Activated T-helper 1 cell treated with Interleukin-2 at 50 U/mL for 16 hours (primary cell): ENCODE measurements at places on chromosomes 3 and 15.

DNA sequence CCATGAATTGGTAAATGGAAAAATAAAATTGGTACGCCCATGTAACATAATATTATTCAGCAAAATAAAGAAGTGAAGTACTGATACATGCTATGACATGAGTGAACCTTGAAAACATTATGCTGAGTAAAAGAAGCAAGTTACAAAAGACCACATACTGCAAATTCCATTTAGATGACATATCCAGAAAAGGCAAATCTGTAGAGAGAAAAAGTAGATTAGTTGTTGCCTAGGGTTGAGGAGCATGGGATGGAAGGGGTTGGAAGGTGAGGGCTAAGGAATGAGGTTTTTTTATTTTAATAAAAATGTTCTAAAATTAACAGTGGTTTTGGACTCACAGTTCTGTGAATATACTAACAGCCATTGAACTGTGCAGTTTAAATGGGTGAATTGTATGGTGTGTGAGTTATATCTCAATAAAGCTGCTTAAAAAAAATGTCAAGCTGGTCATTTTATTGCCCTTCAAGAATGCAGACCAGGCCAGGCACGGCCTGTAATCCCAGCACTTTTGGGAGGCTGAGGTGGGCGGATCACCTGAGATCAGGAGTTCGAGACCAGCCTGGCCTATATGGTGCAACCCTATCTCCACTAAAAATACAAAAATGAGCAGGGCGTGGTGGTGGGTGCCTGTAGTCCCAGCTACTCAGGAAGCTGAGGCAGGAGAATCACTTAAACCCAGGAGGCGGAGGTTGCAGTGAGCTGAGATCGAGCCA, 8.1 kb upstream of the DLG1 start:
- DNase-seq, result no peak

- no peak for DNase-seq
Observed at GRCh38 chr15:62416526-62416925, 251.4 kb upstream of the C2CD4B start.

DNA sequence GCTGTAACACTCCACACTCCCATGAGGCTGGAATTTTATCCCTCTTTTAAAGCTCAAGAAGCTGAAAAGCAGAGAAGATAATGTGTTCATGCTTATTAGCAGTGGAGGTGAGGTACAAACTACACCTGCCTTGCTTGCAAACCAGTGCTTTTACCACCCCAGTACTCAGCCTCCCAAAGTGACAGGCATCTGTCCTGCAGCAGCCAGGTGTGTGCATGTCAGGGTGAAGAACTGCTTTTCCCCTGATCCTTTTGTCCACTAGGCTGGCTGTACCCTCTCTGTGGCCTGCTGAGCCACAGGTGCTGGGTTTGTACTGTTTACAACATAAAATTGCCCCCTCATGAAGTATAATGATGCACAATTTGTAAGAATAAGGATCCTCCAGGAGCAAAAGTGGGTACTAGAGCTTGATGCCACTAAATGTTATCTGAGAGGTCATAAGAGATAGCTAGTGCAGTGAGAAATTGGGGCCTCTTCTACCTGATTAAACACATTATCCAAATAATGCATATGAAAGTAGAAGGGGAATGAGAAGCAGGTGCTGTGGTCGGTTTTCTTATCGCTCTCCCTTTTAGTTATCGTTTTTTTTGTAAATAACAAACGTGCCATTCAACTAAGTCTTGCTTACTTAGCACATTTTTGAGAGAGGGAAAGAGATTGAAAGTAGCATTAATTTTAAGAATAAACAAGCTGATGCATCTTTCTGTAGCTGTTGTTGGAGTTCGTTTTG, 39.2 kb upstream of the GADL1 start:
- DNase-seq, result no peak

GRCh38 chr3:190718097-190718496, 144.4 kb downstream of the GMNC start:
- no peak for DNase-seq

GRCh38 chr3:125957674-125958510, 11.1 kb upstream of the ROPN1B start:
- no peak for DNase-seq

DNA sequence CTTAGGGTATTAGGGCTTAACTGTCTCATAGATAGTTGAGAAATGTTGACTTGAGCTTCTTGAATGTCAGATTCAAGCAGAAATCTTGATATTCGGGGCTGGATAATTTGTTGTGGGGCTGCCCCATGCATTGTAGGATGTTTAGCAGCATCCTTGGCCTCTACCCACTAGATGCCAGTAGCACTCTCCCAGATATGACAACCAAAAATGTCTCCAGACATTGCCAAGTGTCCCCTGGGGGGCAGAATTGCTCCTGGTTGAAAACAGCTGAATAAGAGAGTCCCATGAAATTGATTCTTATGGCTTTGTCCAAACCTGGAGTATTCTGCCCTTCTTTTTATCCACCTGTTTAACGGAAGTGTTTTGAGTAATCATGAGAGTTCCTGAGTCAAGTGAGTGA, 15.9 kb upstream of the LCMT2 start:
- DNase-seq, result no peak

- DNase-seq, result no peak
Observed at GRCh38 chr15:80331886-80332406, 72.2 kb upstream of the ARNT2 start.

- no peak for DNase-seq
Observed at GRCh38 chr3:65402597-65402996, 636.1 kb downstream of the MAGI1 start.

- DNase-seq, result no peak
Observed at GRCh38 chr3:195543500-195544229, 540 bp upstream of the PPP1R2 start.

DNA sequence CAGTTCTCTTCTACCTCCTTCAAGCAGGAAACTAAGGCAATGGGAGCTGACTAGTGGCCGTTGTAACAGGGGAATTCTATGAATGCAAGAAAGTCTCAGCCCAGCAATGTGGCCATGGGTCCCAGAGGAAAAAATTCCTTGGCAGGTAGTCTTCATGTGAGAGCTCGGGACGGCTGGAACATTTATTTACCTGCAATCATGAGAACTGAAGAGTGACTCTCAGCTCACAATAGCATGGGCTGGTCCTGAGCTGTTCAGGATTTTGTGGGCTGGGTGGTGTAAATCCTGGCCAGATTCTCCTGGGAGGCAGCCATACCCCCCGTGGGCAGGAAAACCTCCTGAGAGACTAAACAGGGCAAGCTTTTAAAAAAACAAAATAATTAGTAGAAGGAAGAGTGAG, 330.3 kb upstream of the CTNNB1 start:
- DNase-seq, result no peak

- DNase-seq, result no peak
Observed at GRCh38 chr3:18185624-18186023, 239.5 kb downstream of the SATB1 start.

GRCh38 chr3:8769088-8769822, at the start of gene OXTR:
OXTR (minus strand) TSS chr3:8769613; CDS start chr3:8768187, 1,426 bp downstream.
- peak; percentile 5 for DNase-seq

DNA sequence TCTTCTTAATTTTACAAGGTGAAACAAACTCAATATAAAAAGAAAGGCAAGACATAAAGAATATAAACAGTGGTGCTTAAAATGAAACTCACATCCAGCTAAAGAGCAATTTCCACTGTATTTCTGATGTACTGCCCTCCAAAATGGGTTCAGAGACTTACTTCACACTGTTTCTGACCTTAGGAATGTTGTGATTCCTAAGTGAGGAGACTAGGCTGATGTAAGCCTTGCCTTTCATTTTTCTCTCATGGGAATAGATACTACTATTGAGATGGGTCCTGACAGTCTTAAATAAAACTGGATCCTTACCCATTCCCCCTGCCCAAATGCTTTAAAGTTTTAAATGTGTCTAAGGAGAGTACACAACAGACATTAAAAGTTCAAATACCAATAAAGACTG, 86.9 kb downstream of the CBLB start:
- no peak for DNase-seq

DNA sequence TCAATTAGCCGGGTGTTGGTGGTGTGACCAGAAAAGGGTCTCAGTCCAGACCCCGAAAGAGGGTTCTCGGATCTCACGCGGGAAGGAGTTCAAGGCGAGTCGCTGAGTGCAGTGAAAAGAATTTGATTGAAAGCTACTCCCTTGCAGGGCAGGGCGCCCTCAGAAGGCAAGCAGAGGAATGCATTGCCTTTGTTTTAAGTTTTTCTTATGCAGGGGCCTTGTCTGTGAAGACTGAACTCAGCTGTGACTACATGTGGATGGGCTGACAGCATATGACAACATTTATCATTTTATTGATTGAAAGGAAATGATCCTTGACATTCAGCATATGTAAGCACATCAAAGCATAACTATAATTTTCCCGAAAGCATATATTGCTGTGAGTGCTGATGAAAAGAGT, 11.8 kb downstream of the CPN2 start:
- no peak for DNase-seq

DNA sequence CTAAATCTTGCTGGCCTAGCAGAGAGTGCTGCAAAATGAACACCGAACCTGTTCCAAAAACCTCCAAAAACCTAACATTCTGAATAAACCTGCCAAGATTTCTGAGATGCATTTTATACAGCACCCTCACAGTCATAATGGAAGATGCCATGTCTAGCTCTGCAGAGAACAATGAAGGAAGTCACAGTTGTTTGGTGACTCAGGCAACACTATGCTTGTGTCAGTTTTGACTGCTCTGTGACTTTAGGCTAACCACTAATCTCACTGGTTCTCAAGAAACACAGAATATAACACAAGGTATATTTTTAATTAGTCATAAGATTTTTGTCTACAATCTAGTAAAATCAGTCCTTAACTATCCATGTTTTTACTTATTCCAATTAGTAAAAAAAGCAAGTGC, 606.6 kb downstream of the TBL1XR1 start:
- no peak for DNase-seq

- DNase-seq, result no peak
Observed at GRCh38 chr3:138440596-138440995, 6.2 kb downstream of the ESYT3 start.

- DNase-seq, result no peak
Observed at GRCh38 chr3:25817107-25817506, 27.2 kb downstream of the OXSM start.

DNA sequence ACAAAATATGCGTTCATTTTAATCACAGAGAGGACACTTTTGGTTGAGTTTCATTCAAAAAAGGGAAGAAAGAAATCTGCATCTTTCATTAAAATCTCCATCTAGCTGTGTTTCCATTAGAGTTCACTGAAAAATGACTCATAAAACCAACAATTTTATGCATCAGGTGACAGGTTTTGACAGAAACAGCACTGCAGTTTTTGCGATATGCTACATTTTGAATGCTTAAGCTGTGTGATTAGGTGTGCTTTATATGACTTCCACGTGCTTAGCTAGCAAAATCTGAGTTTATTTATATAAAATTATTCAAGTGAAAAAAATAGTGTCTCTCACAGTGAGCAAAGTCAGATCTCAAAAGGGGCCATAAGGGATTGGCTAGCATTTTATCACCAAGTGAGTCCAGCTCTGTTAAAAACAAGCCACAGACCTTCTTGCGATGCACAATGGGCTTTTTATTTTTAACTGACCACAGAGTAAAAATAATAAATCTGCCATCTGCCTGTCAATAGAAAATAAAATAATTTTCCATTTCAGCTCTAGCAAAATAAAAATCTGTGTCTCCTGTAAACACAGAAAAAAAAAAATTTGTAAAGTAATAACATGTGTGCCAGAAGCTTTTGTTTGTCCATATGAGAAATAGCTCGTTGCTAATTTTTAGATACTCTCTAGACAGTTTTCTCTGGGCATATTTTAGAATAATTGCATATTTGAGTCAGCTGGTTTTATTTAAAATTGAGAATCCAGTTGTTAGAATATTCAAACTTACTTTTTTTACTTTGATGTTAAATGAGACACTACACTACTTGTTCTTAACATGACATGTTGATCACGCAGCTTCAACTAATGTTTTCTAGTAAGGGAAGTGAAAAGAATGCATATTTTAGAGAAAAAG, 409.8 kb downstream of the ROBO2 start:
- no peak for DNase-seq

GRCh38 chr3:114789803-114790202, 357.3 kb downstream of the ZBTB20 start:
- no peak for DNase-seq

- DNase-seq, result no peak
Observed at GRCh38 chr15:83472151-83472550, 25.0 kb downstream of the SH3GL3 start.

- no peak for DNase-seq
Observed at GRCh38 chr3:168162172-168162571, 66.4 kb upstream of the GOLIM4 start.

DNA sequence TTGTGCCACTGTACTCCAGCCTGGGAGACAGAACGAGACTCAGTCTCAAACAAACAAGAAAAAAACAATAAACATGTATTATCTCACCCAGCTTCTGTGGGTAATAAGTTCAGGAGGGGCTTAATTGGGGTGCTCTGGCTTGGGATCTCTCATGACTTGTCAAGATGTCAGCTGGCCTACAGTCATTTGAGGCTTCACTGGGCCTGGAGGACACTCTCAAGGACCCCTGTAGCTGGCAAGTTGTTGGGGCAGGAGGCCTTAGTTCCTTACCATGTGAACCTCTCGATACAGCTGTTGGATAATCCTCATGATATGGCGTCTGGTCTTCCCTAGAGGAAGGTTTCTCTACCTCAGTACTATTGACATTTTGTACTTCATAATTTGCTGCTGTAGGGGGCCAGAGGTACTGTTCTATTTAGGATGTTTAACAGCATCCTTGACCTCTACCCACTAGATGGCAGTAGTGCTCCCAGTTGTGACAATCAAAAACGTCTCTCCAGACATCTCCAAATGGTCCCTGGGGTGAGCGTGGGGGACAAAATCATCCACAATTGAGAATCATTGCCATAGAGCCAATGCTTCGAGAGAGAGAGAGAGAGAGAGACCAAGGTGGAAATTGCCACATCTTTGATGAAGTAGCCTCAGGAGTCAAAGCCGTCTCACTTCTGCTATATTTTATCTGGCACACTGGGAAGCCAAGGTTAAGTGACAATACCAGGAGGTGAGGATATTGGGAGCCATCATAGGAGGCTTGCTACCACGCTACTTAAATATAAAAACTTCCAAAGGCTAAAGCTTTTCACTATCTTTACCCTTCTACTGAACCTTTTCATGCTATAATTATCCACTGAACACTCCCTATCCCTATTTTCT, 23.9 kb upstream of the SLTM start:
- DNase-seq, result peak; percentile 27

DNA sequence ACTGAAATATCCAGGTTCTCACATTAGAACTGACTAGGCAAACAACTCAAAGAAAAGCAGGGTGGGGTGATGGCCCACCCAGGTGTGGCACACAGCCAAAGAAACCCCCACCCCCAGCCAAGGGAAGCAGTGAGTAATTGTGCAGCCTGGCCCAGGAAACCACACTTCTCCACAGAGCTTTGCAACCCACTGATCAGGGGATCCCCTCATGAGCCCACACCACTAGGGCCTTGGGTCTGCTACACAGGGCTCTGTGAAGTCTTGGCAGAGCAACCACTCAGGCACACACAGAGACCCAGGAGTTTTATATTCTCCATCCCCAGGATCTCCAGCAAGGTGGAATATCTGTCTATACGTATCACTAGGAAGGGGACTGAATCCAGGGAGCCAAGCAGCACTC, 22.2 kb upstream of the TRIM42 start:
- DNase-seq, result no peak

DNA sequence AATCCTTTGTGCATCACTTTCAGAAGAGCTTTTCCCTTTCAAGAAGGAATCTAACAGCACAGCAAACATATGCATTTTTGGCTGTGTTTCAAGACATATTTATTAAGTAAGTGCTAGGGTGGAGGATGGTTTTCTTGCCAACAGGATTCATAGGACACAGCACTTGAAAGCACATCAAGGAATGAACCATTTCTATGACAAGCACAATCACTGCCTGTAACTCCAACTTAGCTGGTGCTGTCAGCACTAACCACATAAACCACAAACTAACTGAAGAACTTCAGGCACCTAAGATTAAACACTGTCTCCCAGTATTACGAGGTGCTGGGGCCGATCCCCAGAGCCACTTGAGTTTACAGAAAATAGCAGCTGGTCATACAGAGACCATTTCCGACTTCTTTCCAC, 35.4 kb upstream of the SPRED1 start:
- DNase-seq, result no peak
